ENCODE measurements at places on chromosomes 4 and X. TPM values are rescaled to one million over a fixed set of nuclear protein-coding genes. Genes with fewer than 3 reads are reported as not detected.

DNA sequence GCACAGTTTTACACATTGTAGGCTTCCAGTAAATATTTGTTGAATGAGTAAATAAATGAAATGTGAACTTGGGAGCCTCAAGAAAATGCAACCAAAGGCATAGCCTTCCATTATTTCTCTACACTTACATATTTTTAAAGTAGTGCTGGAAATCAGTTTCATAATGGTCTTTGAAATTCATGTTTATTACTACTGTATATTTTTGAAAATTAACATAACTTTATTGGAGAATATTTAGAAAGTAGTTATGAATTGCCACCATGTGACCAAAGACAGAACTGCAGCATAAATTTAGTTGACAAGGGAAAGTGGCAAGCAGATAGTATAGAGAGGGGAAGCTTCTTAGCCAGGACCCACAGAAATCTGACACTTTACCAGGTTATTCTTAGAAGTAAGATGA lies 6.4 kb downstream of the TCEAL8 start:
- no peak for DNase-seq

- no peak for DNase-seq
Measured at GRCh38 chrX:40552768-40553167, 28.0 kb upstream of the ATP6AP2 start.

Gene AWAT2
- not detected for total RNA-seq

DNA sequence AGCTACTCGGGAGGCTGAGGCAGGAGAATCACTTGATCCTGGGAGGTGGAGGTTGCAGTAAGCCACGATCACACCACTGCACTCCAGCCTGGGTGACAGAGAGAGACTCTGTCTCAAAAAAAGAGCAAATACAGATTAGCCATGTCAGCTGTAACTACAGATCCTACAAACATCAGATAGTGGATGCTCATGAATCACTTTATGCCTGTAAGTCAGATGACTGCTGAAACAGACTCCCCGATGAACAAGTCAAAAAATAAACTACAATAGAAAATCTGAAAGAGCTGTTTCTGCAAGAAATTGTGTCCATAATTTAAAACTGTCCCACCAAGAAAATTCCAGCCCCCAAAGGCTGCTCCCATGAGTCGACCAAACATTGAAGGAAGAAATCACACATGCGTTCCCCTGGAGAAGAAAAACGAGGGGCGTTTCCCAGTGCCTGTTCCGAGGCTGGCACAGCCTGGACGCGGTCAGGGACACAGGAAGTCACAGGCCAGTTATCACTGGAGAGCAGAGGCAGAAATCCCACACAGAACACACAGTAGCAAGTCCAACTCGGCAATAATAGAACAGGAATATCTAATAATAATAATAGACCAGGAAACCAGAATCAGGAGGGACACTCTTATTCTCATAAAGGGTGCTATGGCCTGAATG lies 30.0 kb upstream of the GTPBP6 start:
- peak; percentile 28 for DNase-seq

GRCh38 chr4:71107726-71108125 lies 114.3 kb downstream of the DCK start:
- no peak for DNase-seq

GRCh38 chr4:105933083-105933482 lies 37.8 kb downstream of the NPNT start:
- no peak for DNase-seq

DNA sequence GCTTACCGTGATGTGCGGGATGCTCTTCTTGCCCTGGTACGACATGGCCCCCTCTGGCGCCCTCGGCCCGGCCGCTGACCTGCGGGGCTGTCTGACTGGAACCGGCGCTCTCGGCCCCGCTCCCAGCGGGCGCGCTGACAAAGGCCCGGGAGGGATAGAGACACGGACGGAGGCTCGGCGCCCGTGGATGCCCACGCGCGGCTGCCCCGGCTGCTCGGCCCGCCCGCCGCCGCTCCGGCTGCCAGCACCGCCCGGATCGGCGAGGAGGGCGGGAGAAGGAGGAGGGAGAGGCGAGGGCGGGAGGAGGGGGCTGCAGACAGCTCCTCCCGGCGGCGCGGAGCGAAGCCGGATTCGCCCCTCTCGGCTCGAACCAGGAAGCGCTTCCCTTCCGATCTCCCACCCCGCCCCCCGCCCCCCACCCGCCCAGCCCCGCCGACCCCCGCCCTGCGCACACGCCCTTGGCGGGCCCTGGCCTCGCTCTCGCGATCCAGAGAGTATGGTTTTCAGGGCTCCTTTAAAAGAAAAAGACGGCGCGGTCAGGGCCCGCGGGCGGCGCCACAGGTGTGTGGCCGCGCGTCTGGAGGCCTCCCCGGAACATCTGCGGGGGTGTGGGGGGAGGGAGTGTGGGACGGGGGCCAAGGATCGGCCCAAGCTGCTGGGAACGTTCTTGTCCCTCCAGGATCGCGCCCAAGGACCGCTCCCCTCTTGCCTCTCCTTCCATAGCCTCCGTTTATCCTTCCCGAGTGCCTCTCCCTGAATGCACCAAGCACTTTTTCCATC lies 4.5 kb downstream of the CRMP1 start:
- peak; percentile 40 for DNase-seq

GRCh38 chr4:113467581-113467980 lies 294.0 kb downstream of the CAMK2D start:
- DNase-seq, result no peak

DNA sequence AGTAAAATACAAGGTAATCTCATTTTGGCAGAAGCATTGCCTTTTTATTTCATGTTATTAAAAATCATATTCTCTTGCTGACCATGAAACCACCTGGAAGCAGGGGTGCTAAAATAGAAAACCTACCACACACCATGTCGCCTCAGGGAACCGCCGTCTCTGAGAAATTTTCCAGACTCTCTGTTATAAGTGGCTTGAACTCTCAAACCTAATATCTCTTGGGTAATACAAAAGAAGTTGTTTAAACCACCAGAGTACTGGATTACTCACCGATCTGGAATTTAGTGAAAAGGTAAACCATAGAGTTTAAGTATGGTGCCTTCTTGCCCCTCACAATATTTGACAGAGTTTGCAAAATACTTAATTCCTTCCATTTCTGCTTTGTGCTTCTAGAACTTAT lies 27.7 kb downstream of the ENPP6 start:
- DNase-seq, result no peak

Gene TNMD
- total RNA-seq, result not detected

- no peak for DNase-seq
Measured at GRCh38 chr4:168162604-168163003, 70.3 kb downstream of the ANXA10 start.

DNA sequence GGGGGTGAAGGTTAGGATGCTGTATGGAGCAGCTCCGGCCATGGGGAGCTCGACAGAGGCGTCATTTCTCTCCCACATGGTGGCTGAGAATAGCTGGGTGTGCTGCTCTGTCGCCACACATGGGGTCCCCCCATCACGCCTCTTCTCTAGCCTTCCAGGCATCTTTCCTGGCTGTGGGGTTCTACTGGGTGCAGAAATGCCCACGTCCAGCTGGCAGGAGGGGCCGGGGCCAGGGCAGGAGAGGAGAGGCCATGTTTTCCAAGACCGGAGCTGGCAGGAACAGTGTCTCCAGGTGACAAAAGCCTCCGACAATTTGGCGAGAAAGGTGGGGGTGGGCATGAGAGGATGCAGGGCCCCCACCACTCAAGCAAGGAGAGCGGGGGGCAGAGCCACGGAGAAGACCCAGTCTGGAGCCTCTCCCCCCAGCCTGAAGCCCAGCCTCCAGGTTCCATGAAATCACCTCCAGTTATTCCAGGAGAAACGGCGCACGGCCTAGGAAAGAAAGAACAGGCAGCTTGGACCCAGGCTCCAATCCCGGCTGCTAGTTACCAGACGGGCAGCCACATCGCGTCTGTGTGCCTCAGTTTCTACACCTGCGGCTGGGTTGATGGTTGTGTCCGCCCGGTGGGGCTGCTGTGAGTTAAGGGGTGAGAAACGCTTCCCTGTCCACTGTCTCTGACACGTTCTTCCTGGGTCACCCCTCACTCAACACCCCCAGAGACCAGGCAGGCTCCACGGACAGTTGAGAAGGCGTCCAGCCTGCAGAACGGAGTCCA lies 27.4 kb upstream of the SPON2 start:
- no peak for DNase-seq

DNA sequence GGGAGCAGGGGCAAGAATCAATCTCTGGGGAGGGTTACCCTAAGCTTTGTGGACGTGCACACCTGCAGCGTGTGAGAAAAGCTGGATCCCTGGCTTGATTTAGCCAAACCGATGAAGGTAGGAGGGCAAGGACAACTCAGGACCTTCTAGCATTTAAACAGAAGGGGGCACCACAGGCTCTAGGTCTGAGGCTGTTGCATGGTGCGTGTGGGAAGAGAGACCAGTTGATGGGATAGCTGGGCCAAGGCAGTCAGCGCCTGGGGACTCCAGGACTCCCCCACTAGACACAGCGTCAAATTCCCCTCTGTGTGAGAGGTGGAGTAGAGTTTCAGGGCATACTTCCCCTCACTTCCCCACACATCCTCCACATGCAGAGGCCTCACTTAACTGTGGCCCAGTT lies 4.3 kb downstream of the GABRQ start:
- no peak for DNase-seq

Gene UGT2B15
- not detected for total RNA-seq

- DNase-seq, result no peak
Measured at GRCh38 chrX:63526863-63527262, 175.7 kb upstream of the SPIN4 start.

- DNase-seq, result no peak
Measured at GRCh38 chr4:187603093-187604025, 392.2 kb upstream of the ZFP42 start.

Gene TCP11X2
- not detected for total RNA-seq

Gene TEX13D
- total RNA-seq, result not detected

- no peak for DNase-seq
Measured at GRCh38 chr4:108210989-108211835, 42.5 kb upstream of the LEF1 start.

Gene HTN1
- not detected for total RNA-seq

Gene SLITRK4
- 0.22 TPM for total RNA-seq

- DNase-seq, result no peak
Measured at GRCh38 chr4:91319556-91320268, 984.1 kb upstream of the GRID2 start.

Gene IL1RAPL1
- total RNA-seq, result 4.7 TPM

- no peak for DNase-seq
Measured at GRCh38 chr4:128924951-128925350, 115.5 kb downstream of the JADE1 start.

- DNase-seq, result no peak
Measured at GRCh38 chr4:170386511-170386910, 296.8 kb upstream of the AADAT start.

Gene CPZ
- 1.2 TPM for total RNA-seq

DNA sequence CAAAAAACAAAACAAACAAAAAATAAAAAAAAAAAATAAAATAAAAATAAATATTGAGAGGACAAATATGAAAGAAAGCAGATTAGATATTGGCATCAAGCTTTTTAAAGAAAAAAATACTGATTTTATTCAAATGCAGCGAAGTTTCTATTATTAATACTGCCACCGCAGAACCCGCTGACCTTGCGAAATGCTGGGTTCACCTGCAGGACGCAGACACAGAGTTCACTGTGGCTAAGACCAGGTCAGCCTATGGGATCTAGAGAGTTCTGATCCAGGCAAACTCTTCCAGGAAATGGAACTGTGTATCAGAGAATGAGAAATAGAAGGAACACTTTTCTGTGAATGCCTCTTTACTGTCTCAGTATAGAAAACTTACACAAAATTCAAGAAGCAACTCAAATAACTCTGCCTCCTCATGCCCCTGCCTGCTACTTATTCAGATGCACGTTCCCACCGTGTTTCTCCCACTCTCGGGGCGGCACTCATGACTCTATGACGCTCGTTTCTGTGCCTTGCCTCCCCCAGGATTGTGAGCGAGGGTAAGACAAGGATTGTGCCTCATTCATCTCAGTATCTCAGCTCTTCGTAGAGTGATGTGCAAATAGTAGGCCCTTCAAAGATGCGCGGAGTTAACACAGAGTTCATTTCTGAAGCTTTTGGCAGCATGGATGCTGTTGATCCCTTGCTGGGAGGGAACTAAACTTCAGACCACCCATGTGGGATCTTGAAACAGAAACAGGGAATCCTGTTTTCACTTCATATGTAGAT lies 44.1 kb upstream of the TLR3 start:
- DNase-seq, result no peak

Gene CT83
- not detected for total RNA-seq

DNA sequence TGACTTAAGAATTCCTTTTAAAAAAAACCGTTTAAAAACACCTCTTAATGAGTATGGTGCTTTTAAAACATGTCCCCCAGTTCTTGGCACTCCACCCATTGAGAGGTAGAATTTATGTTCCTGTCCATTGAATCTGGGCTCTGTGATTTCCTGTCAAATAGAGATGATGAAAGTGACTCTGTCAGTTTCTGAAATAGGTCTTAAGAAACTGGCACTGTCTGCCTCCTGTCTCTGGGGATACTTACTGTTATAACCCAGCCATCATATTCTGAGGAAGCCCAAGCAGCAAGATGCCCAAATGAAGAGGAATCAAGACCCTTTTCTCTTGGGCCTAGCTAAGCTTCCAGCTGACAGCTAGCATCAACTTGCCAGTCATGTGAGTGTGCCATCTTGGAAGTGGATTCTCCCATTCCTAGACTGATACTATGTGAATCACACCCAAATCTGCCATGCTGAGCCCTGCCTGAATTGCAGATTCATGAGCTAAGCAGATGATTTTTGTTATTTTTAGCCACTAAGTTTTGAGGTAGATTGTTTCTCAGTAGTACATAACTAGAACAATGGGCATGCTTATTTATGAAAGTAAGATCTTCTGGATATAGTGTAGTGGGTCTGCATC lies 22.8 kb downstream of the C4orf54 start:
- DNase-seq, result no peak

- no peak for DNase-seq
Measured at GRCh38 chr4:8846826-8847225, 24.8 kb downstream of the HMX1 start.

All from left ventricle myocardium superior (tissue), 1 donor.